Retinal pigment epithelial cell (primary cell): ENCODE measurements at places on chromosomes 2 and 18.

- DNase-seq: no peak
Measured at GRCh38 chr2:149715005-149715592, 127.5 kb upstream of the MMADHC start.

DNA sequence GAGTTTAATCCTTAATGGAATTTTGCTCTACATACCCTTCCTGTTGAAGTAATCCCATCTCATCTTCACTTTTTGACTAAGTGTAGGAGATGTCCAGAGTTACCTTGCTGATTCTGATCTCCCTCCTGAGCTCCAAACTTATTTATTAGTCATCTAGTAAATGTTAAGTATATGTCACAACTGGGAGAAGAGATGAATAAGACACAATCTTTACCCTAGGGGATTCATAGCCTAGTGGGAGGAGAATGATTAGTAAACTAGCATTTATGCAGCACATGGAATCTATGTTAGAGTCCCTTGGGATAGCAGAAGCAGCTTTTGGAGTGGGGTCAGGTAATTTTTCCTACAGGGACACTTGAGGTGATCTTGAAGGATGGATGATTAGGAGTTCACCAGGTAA lies 20.7 kb downstream of the ACVR2A start:
- no peak for DNase-seq

DNA sequence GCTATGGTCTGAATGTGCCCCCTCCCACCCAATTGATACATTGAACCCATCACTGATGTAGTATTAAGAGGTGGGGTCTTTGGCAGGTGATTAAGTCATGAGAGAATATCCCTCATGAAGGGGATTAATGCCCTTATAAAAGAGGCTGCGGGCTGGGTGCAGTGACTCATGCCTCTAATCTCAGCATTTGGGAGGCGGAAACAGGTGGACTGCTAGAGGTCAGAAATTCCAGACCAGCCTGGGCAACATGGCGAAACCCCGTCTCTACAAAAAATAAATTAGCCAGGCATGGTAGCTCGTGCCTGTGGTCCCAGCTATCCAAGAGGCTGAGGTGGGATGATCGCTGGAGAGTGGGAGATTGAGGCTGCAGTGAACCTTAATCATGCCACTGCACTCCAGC lies 14.3 kb downstream of the POLR2D start:
- peak; percentile 44 for DNase-seq

DNA sequence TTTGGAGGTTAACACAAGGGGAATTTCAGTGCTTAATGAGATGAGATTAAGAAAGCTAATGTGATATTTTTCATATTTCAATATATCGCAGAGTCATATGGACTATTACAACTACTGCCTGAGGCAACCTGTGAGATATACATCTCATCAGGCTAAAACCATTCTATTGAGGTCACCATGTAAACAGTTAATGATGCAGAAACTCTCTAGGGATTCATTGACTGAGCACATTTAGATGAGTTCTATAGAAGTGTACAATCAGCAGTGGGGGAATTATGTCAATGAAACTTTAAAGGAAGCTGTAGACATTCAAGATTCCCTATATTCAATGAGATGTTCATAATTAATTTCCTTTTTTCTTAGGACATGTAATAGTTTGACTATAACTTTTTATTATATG lies 687.4 kb upstream of the SYT4 start:
- DNase-seq: no peak

GRCh38 chr2:23843051-23843976 lies 83.6 kb downstream of the ATAD2B start:
- DNase-seq: no peak

DNA sequence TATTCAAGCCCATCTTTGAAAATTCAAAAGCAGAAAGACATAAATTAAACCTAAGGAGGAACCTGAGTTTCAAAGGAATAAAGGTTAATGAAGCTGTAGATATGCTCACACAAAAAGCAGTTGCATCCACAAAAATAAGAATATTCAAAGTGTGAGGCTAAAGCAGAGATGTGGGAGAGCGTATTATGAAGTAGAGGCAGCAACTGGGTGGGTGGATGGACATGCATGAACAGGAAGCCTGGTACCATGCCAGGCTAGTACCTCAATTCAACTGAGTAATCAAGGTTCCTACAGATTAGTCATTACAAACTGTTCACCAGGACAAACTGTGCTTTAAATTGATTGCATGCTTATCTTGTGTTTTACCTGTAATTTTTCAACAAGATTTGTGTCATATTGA lies 330.0 kb upstream of the PKDCC start:
- DNase-seq: no peak

GRCh38 chr2:195343540-195343939 lies 313.5 kb upstream of the SLC39A10 start:
- no peak for DNase-seq

DNA sequence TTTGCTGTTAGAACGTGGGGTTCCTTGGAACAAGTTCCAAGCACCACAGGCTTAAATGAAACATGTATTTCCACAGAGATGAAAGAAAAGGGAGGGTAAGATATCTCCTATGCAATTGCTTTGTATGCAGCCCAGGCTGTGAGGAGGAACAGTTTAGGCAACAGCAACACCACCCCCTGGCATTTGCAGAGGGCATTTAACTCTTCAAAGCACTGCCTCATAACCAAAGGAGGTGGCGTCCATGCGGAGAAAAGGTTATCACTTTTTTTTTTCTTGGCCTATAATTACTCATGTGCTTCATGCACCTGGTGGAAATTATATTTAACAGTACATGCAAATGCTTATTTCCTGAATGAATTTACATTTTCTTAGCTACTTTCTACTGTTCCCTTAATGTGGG lies 286.0 kb downstream of the LPIN1 start:
- no peak for DNase-seq

GRCh38 chr18:1252936-1253335 lies 348.3 kb downstream of the ADCYAP1 start:
- no peak for DNase-seq

DNA sequence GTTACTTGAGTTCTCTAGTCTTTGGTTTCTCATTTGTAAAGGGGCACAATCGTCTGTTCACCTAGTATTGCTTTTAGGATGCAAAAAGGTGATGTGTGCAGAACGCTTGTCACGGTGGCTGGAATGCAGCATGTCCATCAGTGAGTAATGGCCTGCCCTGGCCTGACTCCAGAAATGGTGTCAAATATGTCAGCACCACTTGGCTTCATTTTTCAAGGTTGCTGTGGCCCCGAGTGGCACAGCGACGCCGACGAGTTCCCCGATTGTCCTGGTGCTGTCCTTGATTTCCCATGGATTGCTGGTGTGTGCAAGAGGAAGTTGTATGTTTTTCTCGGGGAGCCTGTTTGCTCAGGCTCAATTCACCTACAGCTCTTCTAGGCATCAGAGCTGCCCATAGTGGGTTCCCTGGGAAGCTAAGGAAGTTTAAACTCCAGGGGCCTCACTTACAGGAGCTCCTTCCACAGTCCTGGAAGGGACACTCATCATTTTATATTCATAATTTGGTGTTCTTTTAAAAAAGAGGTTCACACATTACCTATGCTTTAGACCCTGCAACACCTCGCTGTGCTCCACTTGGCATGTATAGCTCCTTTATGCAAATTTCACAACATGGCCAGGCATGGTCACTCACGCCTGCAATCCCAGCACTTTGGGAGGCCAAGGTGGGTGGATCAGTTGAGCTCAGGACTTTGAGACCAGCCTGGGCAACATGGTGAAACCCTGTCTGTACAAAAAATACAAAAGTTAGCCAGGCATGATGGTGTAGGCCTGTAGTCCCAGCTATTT lies 25.6 kb upstream of the ZNF407 start:
- DNase-seq: no peak

GRCh38 chr2:9145109-9145751 lies 61.4 kb upstream of the ASAP2 start:
- no peak for DNase-seq

- DNase-seq: no peak
Measured at GRCh38 chr2:240551811-240552210, 6.0 kb downstream of the ANKMY1 start.

- no peak for DNase-seq
Measured at GRCh38 chr2:157337978-157338377, 12.4 kb upstream of the ERMN start.
